Activated T-cell treated with anti-CD3 and anti-CD28 coated beads, Interleukin-2, amount 50 U/mL, for 72 hours (primary cell): ENCODE measurements at places on chromosomes 5 and 9.
A peak's percentile ranks its signal among the peaks of the same experiment; 100 is the strongest.

DNA sequence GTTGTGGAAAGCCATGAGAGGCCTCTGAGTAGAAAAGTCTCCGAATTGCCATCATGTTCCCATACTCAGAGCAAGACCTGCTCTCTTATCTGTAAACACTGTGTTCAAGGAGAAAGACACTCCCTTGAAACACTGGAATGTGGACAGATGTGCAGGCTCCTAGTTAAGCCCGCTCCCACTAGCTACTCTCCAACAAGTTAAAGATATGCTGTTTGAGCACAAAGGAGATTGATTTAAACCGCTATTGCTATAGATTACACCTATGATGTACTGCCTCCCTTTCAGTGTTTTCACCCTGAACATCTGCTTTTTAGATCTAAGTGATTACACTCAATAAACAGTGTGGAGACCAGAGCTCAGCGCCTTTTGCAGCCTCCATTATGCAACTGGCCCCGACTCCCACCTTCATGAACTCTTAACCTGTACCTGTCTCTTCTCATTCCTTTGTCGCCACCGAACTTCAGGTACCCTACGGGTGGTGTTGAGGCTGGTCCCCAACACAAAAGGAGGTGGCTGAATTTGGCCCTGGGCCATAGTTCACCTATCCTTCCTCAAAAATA, 47.5 kb downstream of the TMEM245 start:
- DNase-seq, result no peak

GRCh38 chr5:94442991-94443390, 175.4 kb downstream of the KIAA0825 start:
- DNase-seq, result no peak

GRCh38 chr9:21165516-21165915, 944 bp downstream of the IFNA21 start:
- DNase-seq, result no peak

DNA sequence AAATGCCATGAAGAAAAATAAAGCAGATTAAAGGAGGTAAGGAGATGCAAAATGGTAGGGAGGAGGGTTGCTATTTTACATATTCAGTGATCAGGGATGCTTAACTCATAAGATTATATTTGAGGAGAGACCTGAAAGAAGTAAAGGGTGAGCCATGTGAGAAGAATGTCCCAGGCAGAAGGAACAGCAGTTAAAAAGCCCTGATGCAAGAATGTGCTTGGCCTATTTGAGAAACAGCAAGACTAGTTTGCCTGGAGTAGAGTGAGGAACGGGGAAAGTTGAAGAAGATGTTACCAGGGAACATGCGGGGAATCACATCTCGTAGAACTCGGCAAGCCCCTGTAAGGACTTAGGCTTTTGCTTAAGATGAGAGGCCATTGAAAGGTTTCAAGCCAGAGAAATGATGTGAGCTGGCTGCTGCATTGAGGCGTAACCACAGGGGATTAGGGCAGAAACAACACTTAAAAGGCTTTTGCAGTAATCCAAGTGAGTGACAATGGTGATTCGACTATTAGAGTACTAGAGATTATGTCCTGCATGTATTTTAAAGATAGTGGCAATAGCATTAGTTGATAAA, 198.7 kb downstream of the VPS13A start:
- DNase-seq, result no peak

GRCh38 chr9:86549401-86549811, 195.2 kb upstream of the TUT7 start:
- DNase-seq, result no peak

DNA sequence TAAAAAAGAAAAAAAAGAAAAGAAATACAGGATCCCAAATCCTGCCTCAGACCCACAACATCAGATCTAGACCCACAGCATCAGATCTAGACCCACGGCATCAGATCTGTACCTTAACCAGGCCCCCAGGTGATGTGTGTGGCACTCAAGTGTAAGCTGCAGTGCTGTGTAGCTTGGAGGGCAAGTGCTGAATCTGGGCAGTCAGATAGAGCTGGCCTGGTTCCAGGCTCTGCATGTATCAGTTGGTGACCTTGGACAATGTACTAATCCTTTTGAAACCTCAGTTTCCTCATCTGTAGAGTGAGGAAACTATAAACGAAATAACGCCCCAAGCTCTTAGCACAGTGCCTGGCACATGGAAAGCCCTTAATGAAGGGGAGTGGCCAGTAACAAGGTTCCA, 16.7 kb downstream of the COL15A1 start:
- DNase-seq, result no peak

DNA sequence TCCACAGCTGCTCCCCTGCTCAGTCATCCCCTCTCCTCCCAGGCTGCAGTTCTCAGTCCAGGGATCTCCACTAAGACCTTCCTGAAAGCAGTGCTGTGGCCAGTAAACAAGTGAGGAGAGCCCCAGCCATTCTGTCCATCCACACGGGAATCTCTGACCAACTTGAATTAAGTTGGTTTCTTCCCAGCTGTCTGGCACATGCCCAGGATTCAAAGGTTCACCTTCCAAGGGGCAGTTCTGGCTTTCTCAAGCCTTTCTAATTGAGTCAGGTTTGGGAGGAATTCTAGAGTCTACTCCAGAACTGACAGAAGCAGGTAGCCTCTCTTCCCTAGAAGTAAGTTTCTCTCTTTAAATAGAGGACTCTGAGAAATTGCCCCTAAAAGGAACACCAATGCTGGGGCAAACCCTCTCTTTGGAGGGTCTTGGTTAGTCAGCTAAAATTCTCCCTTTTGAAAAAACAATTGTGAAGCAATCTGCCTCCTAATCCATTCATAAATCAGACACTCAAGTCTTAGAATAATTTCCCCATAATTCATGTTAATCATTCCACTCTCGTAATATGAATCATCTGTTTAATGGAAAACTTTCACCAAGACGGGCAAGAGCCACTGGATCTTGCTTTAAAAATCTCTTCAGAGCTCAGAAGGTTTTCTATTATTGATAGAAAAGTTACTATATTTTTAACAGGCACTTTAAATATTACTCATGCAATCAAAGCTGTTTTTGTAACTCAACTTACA, 133.8 kb downstream of the SPOCK1 start:
- DNase-seq, result no peak

GRCh38 chr9:126365780-126366179, 39.2 kb downstream of the MVB12B start:
- no peak for DNase-seq

DNA sequence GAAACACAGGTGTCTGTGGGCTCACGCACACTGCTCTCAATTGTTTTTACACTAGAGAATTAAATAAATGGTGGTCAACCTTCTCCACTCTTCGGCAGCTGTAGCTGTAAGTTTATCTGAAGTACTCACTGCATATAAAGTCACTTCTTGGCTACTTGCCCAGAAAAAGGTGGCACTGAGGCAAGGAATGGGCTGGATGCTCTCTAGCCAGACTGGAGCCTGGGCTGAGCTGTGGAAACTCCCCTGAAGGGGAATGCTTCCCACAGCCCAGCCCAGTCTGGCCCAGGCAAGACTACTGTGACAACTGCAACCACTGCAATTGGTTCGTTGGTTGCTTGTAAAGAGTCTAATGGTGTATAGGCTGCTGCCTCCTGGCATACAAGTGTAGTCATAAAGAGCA, 4.5 kb downstream of the LEAP2 start:
- no peak for DNase-seq

DNA sequence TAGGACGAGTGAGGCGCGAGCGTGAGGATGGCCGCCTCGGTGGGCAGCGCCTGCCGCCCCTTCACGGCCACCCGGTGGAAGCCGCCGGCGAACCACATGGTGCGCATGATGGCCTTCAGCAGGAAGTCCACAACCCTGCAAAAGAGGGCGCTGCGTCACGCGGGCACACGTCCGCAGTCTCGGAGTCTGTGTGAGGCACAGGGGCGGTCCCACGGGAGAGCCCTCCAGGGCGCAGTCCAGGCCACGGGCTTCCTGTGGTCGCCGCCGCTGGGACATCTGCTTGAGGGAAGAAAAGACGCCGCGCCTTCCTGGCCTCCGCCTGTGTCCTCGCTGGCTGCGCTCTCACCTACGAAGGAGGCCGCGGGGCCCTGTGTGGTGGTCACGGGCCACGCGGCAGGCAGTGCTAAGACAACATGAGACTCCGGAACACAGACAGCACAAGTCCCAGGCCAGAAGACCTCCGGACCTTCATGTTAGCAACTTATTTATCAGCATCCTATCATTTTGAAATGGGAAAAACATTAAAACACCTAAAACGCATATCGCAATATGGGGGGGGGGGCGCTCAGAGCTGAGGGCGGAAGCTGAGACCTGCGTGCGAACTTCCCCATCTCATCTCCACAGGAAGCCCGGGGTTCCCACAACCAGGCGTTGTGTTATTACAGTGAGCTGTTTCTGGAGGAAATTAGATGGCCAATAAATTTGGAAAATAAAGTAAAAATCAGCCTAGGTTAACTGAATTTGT, 28.8 kb downstream of the LPCAT1 start:
- peak; percentile 28 for DNase-seq

DNA sequence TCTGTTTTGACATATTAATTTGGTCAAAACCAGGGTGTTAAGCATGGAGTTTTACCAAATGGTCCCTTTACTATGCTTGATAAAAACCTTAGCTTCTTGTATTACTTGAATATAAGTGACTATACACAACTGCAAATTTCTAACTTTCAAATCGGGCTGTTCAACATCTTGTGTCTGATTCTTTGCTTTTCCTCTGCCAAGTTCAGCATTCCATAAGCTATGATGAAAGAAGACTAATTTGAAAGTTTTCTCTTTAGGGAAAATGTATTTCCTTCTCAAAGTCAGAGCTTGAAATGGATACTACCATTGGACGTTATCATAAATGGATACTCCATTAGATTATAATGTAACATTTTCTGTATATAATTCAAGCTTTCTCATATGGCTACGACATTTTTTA, 792.9 kb downstream of the EFNA5 start:
- DNase-seq, result no peak

DNA sequence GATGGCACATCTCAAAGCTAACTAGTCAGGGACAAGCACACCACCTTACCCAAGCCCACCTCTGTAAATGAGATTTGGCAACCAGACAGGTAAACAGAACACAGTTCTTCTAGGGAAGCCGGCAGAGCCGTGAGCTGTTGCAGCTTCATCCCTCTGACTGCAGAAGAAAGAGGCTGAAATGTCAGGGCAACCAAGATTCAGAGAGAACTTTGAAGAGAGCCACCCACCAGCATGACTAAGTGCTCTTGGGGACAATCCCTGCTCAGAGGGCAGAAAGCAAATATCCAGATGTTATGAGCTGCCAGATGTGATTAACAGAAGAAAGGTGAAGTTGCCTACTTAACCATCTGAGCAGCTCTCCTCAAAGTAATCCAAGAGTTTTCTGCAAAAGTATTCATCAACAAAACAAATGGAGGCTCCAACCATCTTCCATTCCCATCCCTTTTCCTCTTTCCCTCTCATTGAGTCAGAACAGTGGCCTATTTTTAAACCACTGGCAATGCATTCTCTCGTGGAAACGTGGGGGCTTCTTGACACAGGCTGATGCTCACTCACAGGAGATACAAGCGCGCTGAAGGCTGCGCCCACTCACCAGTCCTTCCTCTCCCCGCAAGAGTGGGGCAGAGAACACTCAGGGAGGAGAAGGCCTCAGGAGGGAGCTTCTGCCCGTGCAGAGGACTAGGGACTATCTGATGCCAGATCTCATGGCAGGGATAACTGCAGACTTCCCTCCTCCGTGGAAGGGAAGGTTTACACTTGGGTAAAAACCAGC, 57.1 kb downstream of the SLIT3 start:
- no peak for DNase-seq

DNA sequence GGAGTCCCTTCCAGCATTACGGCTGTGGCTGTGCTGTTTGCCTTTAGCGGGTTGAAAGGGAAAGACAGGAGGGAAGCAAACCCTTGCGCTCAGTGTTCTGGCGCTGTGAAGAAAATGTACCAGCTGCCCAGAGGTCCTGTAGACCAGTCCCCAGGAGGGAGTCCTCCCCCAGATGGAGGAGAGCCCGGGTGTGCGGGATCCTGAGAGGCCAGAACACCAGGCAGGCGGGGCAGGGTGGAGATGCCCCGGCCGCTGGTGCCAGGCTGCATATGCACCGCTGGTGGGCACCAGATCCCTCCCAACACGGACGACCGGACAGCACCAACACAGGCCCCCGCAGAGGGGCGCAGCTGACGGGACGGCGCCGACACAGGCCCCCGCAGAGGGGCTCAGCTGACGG, 37.2 kb upstream of the SLC9A3 start:
- DNase-seq, result no peak

DNA sequence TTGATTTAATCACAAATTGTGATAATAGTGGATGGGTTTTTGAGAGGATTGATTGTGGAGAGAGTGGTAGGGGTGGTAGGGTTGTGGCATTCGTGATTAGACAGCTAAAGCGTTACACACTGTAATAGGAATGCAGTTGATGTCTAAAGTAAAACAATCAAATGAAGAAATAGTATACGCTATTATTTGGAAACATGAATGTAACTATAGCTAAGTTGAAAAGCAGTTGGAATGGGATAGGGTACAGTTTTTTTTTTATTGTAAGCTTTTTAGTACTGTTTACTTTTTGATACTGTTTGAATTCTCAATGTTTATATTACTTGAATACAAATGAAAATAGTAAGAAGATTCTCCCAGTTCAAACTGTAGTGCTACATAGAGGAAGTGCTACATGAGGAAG, 51.8 kb downstream of the RANBP17 start:
- DNase-seq, result no peak

GRCh38 chr5:855771-856530, 5.2 kb upstream of the ZDHHC11 start:
- DNase-seq, result peak; percentile 16

- DNase-seq, result peak; percentile 52
Measured at GRCh38 chr5:115068239-115069086, 101.2 kb downstream of the TRIM36 start.

- no peak for DNase-seq
Measured at GRCh38 chr5:82018462-82018861, 46.6 kb downstream of the ATG10 start.

- DNase-seq, result no peak
Measured at GRCh38 chr9:135782946-135783345, 81.0 kb downstream of the KCNT1 start.

DNA sequence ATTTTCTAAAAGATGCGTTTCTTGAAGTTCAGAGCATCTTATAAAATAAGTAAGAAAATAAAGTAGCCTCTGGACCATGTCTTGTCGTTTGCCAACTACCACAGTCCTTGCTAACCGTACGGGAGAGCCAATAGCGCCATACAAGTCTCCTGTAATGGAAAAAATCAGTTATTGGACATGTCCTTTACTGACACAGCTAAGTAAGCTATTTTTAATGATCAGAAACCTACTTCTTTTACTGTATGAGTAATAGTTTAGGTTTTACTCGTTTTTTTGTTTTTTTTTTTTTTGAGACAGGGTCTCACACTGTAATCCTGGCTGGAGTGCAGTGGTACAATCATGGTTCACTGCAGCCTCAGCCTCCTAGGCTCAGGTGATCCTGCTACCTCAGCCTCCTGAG, 37.7 kb upstream of the RAPGEF6 start:
- DNase-seq, result no peak

GRCh38 chr9:108885643-108886348, 23.7 kb downstream of the ACTL7A start:
- peak; percentile 81 for DNase-seq

DNA sequence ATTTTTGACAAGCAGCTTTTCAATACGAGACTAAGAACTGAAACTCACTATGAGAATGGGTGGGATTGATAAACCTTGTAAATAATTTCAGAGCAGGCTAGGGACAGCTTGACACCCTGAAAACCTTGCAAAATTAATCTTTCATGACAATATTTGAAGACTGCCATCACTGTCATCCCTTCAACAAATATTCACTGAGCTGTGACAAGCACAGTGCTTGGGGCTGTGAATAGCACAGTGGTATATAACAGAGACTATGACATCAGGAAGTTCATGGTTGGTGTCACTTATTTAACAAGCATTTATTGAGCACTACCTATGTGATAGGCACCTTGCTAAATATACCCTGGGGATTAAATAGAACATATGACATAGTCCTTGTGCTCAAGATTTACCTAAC, 741.0 kb upstream of the RIOK2 start:
- DNase-seq, result no peak

GRCh38 chr9:11269036-11269435, 656.2 kb upstream of the PTPRD start:
- no peak for DNase-seq
